ENCODE measurements at places on chromosomes 4 and X.

GRCh38 chrX:137041329-137041728, 7.5 kb upstream of the GPR101 start:
- DNase-seq, result no peak

GRCh38 chr4:150425161-150425560, 156.8 kb upstream of the MAB21L2 start:
- no peak for DNase-seq

- no peak for DNase-seq
These were observed 561.3 kb upstream of the INTU start for GRCh38 chr4:127071443-127071842.

GRCh38 chr4:24991015-24991414, 39.7 kb downstream of the LGI2 start:
- no peak for DNase-seq
